ENCODE measurements at places on chromosomes 7 and 10.

GRCh38 chr10:109933984-109934565 is 10.8 kb upstream of the XPNPEP1 start:
- DNase-seq = no peak

- DNase-seq = no peak
Observed at GRCh38 chr10:76563286-76563685, 1074.3 kb downstream of the KCNMA1 start.

DNA sequence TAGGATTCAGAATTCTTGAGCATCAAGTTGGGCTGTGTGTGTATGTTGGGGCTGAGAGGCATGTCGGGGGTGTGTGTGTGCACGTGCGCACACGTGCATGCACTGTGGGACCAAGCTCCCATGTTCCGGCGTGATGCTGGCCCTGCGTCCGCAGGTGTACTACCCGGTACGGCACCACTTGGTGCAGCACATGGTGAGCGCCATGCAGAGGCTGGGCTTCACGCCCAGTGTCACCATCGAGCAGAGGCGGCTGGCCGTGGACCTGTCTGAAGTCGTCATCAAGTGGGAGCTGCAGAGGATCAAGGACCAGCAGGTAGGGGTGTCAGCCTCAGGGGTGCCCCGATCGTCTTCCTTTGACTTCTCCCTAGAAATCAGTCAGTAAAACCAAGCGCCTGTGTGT is 77.7 kb downstream of the TRRAP start:
- no peak for DNase-seq

DNA sequence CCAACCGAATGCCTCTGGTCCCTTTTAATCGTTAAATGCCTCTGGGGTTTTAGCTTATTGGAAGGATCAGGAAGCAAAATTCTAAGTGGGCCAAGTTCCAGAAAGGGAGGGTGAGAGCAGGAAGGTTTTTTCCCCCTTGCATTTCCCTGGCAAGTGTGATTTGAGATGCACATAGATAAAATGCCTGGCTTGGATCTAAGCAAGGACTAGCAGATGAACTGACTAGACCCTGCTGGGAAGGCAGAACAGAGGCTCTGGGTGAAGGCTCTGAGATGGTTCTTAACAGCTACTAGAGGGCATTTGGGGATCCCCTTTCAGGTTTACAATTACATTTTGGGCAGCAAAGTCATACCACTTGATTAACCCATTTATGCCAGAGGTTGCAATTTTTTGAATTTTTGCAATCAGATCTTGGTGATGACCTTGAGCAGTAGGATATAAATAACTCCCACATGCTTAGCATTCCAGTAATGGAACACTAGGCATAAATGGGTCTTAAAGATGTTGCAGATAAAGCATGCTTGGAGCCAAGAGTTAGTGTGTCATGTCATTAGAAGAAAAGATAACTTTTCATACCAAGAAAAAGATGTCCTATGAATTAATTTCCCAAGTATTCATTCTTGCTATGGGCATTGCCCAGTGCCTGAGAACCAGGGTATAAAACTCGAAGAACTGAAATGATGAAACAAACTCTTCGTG is 205.9 kb downstream of the SEC23IP start:
- DNase-seq = no peak

- no peak for DNase-seq
Observed at GRCh38 chr10:108561649-108562048, 1361.7 kb downstream of the XPNPEP1 start.

GRCh38 chr7:33940503-33940902 is 35.2 kb downstream of the BMPER start:
- DNase-seq = no peak

DNA sequence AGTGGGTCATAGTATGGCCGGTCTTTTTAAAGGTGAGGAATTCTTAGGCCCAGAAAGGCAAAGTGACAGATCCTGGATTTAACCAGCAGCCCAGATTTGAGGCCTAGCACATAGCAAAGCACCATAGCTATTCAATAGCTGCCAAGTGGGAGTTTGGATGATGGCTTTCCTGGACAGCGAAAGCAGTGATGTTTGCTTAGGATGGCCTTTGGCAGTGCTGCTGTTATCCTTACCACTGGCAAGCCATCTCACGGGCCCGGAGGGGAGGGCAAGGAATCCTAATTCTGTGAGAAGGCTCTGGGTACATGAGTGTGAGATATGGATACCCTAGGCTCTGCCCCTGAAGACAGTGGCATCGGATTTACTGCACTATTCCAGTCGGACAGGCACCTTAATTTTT is 50.4 kb downstream of the TCF7L2 start:
- no peak for DNase-seq

DNA sequence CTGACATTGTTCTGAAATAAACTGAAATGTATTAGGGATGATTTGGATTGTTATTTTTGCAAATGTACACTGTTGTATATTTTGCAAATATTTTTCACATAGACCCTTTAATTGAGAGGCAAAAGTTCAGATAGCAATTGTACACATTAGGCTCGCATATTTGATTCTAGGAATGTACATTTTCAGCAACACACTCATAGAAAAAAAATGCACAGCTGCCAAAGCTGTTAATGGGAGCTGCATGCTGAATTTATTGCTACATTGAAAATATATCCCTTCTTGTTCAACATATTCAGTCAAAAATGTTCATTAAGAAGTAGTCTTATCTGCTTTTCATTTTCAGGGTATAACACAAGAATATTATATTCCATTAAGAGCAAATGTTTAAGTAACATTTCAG is 512.9 kb downstream of the ATRNL1 start:
- DNase-seq = no peak

DNA sequence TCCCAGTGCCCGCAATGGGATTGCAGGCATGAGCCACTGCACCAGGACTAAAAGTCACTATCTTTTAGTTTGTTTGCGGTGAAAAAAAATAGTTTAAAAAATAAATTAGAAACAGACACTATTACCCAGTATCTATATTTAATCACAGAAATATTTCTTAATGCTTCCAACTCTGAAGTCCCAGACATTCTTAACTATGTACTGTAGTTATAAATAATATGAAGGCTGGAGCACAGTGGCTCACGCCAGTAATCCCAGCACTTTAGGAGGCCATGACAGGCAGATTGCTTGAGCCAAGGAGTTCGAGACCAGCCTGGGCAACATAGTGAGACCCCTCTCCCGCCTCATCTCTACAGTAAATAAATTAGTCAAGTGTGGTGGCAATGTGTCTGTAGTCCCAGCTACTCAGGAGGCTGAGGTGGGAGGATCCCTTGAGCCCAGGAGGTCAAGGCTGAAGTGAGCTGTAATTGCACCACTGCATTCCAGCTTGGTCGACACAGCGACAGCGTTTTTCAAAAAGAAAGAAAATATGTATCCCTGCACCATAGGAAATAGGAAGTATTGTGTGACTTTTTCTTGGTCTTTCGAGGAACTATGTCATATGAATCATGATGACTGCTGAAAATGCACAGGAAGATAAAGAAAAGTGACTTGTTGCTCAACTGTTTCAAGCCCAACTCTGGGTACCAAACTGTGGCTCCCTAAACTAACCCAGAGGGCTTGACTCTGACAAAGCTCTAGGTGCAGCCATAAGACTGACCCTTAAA is 74.9 kb upstream of the STEAP1B start:
- no peak for DNase-seq

GRCh38 chr7:151035026-151035717 is 6.9 kb downstream of the ABCB8 start:
- no peak for DNase-seq

- DNase-seq = no peak
Observed at GRCh38 chr7:5139998-5140397, 50.0 kb upstream of the WIPI2 start.

GRCh38 chr10:104396581-104396980 is 42.9 kb downstream of the CFAP58 start:
- no peak for DNase-seq

- DNase-seq = no peak
Observed at GRCh38 chr7:40622941-40623501, 488.2 kb downstream of the SUGCT start.

- no peak for DNase-seq
Observed at GRCh38 chr7:150904011-150904909, 51.9 kb downstream of the AOC1 start.
